Renal cortical epithelial cell (primary cell): ENCODE measurements at places on chromosomes 6 and 20. TPM values are rescaled to one million over a fixed set of nuclear protein-coding genes. Genes with fewer than 3 reads are reported as not detected.

DNA sequence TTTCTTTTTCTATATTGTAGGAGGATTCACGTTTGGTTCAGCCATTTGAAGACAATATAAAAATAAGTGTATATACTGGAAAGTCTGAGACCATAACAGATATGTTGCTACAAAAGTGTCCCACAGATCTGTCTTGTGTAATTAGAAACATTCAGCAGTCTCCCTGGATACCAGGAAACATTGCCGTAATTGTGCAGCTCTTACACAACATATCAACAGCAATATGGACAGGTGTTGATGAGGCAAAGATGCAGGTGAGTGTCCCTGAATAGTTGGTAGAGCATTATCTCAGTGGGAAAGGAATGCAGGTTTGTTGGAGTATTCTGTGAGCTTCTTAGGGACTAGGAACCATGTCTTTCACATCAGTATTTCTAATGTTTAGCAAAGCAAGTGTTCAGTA lies 18.3 kb upstream of the ADGRF4 start:
- peak; percentile 30 for DNase-seq

The HLA-DMB gene
- 2.1 and 18.9 TPM in 2 replicates for total RNA-seq

GRCh38 chr20:45545754-45546453 lies 1.3 kb downstream of the EPPIN start:
- peak; percentile 30 for DNase-seq

DNA sequence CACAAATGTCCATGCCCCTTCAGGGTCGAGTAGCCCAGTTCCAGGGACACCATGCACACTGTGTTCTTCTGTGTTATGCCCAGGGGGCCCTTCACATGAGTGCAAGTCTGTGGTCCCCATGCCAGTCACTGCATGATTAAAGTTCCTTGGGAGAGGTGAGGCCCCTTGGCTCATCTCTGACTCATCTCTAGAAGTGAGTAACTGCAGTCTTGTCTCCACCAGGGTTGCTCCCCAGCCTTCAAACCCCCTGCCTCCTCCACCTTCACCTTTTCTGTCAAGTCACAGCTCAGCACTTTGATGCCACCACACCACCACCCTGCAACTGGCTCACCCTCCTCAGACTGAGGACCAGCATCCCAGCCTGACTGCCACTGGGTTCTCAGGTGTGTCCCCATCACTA lies 161.7 kb downstream of the UNC5CL start:
- DNase-seq: peak; percentile 2

DNA sequence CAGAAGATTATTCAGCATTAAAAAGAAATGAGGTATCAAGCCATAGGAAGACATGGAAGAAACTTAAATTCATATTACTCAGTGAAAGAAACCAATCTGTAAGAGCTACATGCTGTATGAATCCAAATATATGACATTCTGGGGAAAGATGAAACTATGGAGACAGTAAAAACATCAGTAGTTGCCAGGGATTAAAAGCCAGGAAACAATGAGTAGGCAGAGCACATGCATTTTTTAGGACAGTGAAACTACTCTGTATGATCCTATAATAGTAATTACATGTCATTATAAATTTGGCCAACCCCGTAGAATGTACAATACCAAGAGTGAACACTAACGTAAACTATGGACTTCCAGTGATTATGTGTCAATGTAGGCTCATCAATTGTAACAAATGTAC lies 92.8 kb upstream of the RNF217 start:
- DNase-seq: no peak

DNA sequence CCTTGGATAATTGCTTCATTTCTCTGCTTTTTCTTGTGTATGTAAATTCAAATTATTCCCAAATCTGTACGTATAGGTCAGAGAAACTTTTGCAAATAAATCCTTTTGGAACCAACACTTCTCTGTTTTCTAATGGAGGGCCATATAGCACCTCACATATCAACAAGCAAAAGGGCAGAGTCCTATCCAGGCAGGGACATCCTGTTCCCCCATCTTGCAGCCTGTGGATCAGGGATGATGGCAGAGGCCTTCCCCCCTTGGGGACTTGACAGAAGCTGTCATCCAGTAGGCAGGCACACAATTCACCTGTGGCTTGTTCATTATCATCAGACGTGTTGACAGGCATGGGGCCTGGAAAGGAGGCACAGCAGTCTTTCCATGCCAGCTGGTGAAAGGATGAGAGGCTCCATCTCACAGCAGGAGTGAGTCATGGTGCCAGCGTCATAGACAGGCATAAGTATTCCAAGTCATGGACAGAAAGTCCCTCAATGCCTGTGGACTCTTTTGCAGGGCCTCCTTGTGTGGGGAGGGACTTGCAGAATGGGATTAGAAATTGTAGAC lies 31.8 kb upstream of the PLEKHG1 start:
- DNase-seq: peak; percentile 37

DNA sequence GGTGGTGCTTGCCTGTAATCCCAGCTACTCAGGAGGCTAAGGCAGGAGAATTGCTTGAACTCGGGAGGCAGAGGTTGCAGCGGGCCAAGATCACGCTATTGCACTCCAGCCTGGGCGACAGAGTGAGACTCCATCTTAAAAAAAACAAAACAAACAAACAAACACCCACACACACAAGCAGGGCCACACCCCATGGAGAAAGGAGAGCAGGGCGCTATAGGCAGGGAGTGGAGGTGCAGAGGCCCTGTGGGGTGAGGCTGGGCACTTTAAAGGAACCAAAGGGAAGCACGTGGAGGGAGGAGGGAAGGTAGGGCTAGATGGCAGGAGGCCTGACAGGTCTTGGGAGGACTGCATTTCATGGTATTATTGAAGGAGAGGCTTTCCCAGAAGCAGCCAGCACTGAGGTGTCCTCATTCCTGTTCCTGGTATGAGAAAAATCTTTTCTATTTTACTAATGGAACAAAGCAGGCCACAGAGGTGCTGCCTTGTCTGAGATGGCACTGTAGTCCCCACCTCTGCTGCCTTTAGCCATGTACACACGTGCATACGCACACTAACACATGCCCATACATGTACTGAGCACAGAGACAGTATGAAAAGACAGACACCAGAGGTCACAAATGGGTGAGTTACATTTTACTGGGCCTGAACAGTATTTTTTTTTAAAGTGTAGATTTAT lies 44.0 kb downstream of the BCAS4 start:
- no peak for DNase-seq

DNA sequence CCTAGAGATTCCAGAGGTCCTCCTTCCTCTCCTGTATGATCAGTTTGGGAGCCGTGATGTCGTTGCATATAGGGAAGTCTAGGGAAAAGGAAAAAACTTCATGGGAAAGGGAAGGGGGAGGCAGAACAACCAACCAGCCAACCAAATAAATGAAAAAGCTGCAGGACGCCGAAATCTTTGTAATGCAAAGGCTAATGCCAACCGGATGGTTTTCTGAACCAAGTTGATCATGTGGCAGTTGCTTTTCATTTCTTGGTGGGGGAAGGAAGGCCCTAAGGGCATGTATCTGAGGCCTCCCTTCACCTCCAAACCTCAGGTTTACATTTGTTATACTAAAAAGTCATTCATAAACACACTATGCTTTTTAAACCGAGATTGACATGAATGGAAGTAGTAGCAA lies 167.2 kb downstream of the ARID1B start:
- no peak for DNase-seq

- no peak for DNase-seq
These were observed 21.5 kb upstream of the TMEM244 start for GRCh38 chr6:129882510-129883023.

The STK4 gene
- 26.9 and 41.2 TPM in 2 replicates for total RNA-seq

The ID4 gene
- total RNA-seq: 7.6 and 17.3 TPM in 2 replicates

The BTNL2 gene
- total RNA-seq: not detected in 2 replicates

DNA sequence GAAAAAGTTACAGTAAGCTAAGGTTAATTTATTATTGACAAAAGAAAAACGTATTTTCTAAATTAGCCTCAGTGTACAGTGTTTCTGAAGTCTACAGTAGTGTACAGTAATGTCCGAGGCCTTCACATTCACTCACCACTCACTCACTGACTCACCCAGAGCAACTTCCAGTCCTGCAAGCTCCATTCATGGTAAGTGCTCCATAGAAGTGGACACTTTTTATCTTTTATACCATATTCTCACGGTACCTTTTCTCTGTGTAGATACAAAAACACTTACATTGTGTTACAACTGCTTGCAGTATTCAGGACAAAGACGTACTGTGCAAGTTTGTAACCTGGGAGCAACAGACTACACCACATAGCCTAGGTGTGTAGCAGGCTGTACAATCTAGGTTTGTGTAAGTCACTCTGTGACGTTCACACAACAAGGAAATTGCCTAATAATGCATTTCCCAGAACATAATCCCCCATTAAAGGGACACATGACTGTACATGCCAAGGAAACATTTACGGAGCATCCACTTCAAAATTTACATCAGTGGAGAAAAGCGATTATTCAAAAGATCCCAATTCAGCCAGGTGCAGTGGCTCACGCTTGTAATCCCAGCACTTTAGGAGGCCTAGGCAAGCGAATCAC lies 133.4 kb downstream of the BANF2 start:
- no peak for DNase-seq

The TINAG gene
- 5.9 and 16.5 TPM in 2 replicates for total RNA-seq

DNA sequence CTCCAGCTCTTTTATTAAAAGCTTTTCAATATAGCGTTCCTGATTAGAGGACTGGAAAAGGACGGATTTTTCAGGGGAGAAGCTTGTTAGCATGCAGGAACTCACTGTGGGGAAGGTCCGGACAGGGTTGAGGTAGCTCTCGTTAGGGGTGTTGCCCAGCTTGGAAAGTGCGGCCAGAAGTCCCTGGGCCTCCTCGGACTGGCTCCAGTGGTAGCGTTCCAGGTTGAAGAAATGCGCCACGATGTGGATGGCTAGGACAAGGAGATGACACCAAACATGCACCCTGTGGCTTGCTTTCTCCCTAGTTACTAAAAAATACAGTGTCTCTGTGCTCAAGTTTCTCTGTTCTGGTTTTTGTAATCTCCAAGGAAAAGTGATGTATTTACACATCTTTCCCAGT lies 12.5 kb downstream of the NOX3 start:
- DNase-seq: no peak

The RTEL1 gene
- total RNA-seq: 5.6 and 8.0 TPM in 2 replicates

DNA sequence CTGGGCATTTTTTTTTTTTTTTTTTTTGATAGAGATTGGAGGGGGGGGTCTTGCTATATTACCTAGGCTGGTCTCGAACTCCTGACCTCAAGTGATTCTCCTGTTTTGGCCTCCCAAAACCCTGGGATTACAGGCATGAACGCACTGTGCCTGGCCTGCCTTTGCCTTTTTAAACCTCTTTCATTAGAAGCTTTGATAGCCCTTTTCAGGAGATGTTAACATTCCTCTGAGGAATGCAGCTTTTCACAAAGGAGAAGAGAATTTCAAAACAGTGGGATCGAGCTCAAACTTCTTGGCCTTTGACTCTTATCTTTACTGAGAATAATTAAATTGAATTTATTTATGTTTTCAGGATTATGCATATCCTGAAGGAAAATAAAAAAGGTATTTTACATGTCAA lies 31.3 kb downstream of the SLC26A8 start:
- no peak for DNase-seq

The KHDC1L gene
- total RNA-seq: not detected in 2 replicates

The DEFB132 gene
- not detected in 2 replicates for total RNA-seq

The FAM209A gene
- total RNA-seq: not detected in 2 replicates

GRCh38 chr20:1664911-1665310 lies 7.3 kb upstream of the SIRPG start:
- DNase-seq: no peak

DNA sequence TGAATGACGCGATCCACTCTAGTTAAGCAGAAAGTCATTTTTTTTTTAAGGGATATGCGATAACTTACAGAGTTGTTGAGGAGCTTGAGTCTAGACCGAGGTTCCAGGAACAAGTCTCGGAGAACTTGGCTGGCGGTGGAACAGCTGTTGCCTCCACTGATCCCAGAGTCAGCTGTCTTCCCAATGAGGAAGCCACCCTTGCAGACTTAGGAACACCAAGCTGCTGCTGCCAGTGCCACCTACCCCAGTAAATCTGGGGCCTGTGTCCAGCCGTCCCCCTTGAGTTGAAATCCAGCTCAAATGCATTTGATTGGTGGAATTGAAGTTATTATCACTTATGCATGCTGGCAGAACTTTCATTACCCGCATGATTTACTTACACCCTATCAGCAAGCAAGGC lies 6.7 kb downstream of the PFDN4 start:
- no peak for DNase-seq
